ENCODE measurements at places on chromosomes 1 and 21.

DNA sequence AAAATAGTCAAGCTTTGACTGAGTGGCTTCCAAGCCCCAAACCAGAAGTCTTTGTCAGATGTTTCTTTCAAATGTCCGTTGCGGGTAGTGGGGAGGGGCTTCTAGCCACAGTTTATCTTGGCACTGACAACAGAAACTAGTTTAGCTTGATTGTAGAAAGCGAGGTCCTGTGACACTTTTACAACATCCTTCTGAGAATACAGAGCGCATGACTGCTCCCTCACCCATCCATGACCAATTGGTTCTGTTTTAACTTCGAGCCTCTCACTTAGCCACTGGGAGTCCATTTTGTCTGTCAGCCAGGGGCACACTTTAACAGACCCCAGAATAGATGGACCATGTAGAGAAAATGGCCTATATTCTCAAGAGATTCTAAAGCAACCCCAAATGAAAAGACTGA, 199.2 kb upstream of the ST6GALNAC5 start:
- DNase-seq: peak; percentile 1

DNA sequence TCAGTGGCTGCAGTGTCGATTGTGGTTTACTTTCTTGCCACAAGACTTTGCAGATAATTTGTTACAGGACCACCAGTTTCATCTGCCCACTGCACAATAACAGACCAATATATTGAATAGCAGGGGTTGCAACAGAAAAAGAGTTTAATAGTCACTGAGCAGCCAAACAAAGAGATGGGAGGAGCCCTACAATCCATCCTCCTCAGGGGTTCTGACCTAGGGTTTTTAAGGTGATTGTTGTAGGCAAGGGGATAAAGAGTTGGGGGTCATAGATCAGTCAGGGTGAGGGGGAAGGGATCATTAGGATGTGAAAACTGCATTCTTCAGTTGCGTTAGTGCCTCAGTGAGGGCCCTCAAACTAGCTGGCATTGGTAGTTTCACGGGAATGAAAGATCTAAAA, 110.7 kb upstream of the OLFM3 start:
- DNase-seq: no peak

- DNase-seq: no peak
Observed at GRCh38 chr1:244712669-244713068, 59.7 kb downstream of the DESI2 start.

- DNase-seq: no peak
Observed at GRCh38 chr1:41044187-41044586, 22.7 kb upstream of the SLFNL1 start.

DNA sequence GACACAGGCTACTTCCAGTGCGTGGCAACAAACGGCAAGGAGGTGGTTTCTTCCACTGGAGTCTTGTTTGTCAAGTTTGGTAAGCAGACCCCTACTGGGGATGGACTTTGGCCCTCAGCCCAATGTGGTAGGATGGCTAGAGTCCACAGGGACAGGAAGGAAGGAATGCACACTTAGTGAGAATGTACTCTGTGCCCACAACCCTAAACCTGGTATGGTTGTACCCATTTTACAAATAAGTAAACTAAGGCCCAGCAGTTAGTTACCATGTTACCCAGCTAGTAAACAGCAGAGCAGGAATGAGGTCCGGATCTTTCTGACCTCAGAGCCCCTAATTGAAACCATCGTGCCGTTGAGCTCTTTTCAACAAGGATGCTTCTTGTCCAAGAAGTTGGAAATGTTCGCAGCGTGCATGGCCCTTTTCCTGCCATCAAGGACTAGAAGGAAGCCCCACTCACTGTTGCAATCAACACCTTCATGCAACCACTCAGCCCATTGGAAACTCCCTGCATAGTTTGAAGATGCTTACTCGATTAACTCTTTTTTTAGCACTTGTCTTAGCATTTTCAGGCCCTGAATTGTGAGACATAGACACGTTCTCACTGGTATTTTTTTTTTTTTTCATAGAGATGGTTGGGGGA, 153.4 kb upstream of the UBE2U start:
- DNase-seq: no peak

GRCh38 chr1:66984491-66984890, 59.7 kb downstream of the MIER1 start:
- DNase-seq: no peak

DNA sequence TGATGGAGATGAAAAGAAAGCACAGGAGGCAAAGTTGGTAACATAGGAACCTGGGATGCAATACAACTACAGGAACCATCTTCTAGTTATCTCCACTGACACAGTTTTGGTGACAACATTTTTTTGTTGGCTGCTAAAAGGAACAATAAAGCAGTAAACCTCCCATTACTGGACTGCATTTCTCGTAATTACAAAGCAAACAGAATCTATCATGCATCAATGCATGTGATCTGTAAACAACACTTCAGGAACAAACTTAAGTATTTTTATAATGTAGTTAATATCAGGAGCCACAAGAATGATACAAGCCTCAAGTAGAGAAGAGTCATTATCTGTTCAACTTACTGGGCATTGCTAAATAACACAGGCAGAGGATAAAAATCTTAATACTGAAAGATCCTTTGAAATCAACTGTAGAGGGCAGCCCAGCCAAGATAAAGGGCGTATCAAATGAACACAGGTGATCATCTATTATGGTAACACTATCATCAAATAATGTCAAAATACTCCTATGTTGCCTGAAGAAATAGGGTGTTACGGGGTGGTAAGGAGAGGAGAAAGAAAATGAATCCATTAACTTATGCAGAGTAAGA, 193.3 kb downstream of the EIF4G3 start:
- no peak for DNase-seq

GRCh38 chr1:11107599-11107998, 7.9 kb upstream of the EXOSC10 start:
- no peak for DNase-seq

DNA sequence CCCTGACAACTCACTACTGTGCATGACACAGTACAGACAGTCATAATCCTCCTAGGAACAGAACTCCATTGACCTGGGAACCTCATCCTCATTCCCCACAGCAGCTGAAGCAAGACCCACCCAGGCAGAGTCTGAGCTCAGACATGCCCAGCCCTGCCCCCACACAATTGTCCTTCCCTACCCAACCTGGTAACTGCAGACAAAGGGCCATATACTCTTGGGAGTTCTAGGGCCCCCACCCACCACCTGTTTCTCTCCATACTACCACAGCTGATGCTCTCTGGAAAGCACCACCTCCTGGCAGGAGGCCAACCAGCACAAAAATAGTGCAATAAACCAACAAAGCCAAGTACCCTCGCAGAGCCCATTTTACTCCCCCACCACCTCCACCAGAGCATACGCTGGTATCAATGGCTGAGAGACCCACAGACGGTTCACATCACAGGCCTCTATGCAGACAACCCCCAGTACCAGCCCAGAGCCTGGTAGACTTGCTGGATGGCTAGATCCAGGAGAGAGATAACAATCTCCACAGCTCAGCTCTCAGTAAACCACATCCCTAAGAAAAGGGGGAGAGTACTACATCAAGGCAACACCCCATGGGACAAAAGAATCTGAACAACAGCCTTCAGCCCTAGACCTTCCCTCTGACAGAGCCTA, 159.7 kb upstream of the CXADR start:
- no peak for DNase-seq

DNA sequence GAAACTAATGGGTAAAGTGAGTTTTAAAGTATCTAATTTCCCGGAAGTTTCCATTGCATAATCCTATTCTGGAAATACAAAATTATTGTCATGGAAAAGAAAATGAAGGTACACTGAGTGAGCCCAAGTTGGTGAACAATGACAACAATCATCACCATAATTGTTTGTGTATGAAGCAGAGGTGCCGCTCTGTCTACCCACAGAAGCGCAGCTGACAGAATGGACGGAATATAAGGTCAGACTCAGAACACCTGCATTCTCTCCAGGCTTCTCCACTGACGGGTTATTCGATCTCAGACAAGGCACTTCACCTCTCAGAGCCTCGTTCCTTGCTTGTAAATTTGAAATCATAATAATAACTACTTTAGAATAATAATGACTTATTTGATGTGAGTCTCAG, 99.1 kb upstream of the NGF start:
- no peak for DNase-seq

DNA sequence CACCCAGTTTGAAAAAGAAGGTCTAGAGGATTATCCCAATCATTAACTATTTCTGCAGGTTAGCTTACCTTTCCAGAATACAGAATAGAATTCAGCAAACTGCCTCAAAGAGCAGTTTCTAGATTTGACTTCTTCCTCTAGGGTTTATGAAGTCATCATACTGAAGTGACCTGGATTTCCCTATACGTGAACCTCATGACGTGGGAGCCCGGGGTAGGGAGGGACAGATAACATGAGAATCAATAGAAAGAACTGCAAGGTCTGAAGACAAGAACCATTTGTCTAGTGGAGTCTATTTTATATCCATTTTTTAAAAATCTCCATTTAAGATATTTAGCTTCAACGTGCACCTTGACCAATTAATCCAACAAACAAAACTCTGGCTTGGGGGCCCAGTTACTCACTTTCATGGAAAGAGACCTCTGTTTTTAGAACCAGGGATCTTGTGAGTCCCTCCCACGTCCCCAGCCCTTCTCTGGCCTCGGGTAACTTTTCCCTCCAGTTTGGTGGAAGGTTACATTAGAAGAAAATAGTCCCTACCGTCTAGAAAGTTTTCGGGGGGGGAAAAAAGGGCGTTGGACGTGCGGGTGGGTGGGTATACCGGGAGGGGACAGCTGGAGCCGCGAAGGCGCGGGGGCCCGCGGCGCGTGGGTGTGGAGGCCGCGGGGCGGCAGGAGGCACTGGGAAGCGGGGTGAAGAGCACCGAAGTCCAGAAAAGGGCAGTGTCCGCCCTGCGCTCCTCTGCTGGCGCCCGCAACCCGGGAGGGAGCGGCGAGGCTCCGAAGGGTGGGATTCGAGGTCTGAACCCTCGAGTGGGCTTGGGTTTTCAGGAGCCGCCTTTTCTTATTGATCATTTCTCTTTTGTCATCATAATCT, 13.8 kb upstream of the POGZ start:
- peak; percentile 84 for DNase-seq

DNA sequence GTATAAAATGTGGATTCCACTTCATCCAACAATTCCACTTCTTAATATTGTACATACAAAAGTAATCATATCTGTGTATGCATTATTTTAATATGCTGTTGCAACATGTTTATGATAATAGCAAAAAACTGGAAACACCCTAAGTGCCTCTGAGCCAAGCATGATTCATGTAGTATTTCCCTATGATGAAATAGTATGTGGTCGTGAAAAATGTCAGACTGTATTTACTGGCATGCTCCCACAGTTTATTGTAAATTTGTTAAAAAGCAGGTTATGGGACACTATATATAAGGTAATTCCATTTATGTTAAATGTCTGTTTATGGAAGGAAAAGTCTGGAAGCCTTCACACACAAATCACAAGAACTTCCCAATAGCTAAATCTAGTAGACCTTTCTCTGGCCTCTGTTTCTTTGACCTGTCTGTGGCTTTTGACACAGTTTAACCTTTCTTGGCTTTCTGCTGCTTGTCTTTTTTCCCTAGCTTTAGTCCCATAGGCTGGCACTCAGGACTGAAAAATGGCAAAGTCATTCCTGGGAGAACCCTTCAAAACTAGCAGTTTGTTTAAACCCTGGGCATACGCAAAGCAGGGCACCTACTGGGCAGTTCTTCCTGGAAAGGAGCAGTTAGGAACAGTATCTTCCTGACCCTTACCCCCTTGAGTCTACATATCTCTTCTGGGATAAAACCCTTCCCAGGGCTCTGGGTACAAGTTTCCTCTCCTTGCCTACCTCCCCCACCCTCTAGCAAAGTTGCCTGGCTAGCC, 65.4 kb upstream of the ARTN start:
- peak; percentile 12 for DNase-seq

GRCh38 chr1:2205191-2205952, 10.8 kb upstream of the FAAP20 start:
- DNase-seq: peak; percentile 96

DNA sequence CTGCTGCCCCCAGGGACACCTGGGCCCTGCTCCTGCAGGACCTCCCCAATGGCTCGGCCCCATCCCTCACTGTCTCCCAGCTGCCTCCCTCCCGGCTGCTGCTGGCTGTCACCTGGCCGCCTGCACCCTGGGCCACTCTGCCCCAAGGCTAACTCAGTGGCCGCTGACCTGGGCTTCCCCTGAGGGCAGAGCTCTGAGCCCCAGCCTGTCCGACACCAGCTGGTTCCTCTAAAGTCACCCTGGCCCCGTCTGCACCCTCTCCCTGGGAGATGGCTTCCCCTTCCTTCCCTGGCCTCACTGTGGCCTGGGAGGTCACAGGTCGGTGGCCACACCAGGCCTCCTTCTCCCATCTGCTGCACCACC, 15.0 kb downstream of the ITGB2 start:
- DNase-seq: no peak

DNA sequence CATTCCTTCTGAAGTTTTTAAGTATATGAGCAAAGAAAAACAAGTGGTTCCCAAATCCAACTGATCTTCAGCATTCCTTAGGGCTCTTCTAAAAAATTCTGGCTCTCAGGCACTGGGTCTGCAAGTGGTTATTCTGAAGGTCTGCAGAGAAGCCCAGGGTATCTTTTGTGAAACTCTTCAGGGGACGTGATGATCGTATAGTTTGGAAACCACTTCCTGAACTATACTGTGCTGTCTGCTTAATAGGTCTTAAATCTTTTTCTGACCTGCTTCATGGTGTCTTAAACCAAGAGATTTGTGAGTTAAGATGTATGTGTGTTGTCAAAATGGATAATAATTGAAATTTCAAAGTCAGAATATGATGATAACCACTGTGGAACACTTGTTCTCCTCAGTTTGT, 115.5 kb downstream of the LHX9 start:
- DNase-seq: no peak

DNA sequence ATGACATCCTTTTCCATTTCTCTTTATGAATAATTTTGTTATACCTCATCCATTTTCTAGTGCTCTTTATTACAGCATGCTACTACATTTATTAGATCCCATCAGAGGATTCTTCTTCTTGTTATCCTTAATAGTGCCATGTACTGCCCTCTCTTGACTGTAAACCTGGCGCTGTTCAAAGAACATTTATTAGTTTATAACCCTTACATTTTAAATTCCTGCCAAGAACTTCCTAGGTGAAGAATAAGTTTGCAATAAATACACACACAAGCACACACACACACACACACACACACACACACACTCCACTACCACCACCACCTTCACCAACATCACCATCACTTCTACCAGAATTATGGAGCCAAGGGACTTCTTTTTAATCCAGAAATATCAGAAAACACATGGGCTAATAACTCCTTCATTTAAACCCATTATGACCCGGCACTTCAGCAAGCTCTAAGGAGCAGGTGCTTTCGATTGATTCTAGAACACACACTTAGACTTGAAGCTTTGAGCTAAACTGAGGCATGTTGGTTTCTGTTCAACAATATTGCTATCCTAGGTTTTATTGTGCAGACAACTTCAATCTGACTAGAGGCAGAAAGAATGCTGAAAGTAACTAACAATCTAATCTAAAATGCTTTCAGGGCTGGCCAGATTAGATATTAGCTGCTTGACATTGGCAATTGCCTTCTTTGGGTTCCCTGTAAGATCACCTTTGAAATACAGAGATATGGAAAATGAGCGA, 556.8 kb downstream of the LMO4 start:
- DNase-seq: no peak

- no peak for DNase-seq
Observed at GRCh38 chr1:181855380-181855779, 206.1 kb downstream of the ZNF648 start.

Data from umbilical cord (tissue), 2 donors.